ENCODE measurements at places on chromosomes 13 and 19.

- no peak for DNase-seq
Measured at GRCh38 chr13:101452519-101453485, at the start of gene ITGBL1. TSS of gene ITGBL1 (plus strand) at chr13:101452675. CDS start at chr13:101452834, 159 bp downstream.

DNA sequence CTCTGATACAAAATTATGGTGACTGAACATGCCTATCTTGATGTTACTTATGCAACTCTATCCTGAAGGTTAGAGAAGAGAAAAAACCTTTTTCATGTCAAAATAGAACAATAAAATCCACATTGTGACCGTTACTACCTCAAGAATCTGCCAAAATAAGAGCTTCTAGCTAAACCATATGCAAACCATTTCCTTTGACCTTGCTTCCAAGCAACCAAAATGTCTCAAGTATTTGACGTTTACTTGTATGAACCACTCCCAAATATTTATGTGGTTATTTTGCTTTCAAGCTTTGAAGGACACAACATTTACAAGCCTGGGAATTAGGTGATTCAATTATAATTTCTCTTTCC is 13.9 kb downstream of the FOXO1 start:
- DNase-seq, result no peak

- no peak for DNase-seq
Measured at GRCh38 chr13:80654638-80655249, 313.8 kb upstream of the SPRY2 start.

DNA sequence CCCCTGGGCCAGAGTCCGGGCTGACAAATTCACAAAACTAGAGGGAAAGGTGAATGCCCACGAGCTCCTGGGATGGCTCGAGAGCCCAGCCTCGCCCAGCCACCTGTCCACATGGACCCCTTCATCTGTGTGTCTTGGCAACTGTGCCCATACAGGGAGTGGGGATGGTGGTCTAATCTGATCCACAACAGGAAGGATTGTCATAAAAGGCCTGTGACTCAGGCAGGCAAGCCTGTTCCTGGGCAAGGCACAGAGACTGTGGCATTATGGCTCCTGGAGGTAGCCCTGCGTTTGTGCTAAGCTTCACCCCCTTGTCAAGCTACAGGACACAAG is 20.0 kb downstream of the CAPS start:
- no peak for DNase-seq

GRCh38 chr19:8209462-8210378 is 550 bp downstream of the CERS4 start:
- DNase-seq, result peak; percentile 49

GRCh38 chr13:66922444-66922843 is 307.7 kb downstream of the PCDH9 start:
- no peak for DNase-seq

DNA sequence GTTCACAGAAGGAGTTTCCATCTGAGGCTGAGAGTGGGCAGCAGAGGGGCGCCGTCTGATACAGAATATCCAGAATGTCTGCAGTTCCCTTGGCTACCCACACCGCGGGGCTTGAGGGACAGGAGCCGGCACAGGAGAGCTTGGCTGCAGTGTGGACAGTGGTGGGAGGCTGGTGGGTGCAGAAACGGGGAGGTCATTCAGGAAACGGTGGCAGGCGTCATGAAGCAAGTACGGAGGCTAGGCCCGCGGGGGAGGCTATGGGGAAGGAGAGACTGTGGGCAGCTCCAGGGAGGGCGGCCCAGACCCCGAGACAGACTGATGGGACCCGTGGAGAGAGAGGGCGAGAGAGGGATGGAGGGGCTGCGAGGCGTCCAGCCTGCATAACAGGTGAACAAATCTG is 55.2 kb upstream of the UQCRFS1 start:
- DNase-seq, result no peak

DNA sequence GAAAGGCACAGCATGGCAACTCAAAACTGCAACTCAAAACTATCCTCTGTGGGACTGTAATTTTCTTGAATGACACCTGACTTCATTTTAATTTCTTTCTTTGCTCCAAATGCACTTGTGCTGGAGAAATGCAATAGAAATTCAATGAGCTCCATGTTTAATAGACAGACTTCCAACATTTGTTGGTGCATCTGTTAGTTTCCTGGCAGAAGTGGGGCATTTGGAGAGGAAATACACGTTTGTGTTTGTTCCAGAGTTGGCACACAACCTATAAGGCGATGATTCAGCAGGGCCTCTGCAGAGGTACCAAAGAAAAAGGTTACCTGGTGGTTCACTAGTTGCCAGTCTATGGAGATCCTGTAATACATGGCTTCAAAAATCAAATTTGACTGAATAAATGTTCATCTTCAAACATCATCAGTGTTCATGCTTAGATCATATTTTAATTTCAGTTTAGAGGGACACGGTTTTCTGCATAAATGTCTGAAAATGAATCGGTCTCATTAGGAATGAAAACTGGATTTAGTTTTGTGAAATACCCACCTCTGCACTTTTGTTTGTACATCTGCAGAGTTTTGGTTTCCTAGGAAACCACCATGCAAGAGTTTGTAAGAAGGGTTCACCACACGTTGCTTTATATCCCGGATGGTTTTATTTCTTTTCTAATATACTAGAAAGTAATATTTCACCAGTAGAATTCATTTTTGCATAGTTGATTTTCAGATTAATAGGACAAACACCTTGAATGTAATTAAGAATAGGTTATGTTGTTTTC is 21.8 kb upstream of the OBI1 start:
- no peak for DNase-seq

DNA sequence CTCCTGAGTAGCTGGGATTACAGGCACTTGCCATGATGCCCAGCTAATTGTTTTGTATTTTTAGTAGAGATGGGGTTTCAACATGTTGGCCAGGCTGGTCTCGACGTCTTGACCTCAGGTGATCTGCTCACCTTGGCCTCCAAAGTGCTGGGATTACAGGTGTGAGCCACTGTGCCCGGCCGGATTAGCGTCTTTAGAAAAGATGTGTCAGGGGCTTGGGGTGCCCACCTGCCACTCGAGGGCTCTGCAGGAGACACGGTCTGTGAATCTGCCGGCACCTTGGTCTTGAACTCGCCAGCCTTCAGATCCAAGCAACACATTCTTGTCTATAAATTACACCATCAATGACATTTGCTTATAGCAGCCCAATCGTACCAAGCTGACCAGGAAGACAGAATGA is 38.8 kb upstream of the TUBGCP3 start:
- DNase-seq, result no peak

DNA sequence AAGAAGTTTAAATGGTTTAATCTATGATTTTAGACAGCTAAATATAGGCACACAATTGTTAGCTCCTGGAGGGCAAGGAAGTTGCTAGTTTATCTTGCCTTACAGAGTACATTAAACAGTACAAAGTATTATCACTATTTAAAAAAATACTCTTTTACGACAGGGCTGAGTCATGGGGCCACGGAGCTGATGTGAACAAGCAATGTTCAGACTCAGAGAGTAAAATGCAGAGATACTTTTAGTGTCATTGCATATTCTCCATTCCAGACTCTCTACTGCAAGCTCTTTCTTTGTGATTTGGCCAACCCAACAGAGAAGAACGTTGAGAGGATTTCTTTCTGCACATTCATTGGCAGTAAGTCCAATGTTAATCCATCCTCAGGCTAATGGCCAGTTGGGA is 352.4 kb downstream of the SPRY2 start:
- no peak for DNase-seq

DNA sequence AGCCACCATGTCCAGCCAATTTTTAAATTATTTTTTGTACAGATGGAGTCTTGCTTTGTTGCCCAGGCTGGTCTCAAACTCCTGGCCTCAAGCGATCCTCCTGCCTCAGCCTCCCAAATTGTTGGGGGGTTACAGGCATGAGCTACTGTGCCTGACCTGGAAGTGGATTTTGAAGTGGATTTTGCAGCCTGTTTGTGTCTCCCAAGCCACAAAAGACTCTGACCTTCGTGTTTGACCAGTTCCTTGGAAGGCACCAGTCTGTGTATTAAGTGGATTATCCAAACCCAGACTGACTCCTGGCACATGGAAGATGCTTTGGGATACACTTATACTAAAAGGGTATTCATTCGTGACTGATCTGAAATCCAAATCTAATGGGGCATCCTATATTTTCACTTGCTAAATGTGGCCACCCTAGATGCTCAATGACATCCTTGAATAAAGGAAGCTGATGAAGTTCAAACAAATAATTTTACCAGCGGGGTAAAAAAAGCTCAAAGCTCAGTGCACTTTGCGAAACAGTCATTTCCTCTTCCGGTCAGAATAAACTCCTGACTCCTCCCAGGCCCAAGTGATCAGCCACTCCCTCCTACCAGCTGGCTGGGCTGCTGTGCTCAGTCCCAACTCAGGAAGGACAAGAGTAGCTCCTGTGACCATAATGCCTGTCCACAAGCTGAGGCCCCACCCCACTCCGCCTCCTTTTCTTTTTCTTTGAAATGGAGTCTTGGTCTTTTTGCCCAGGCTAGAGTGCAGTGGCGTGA is 32.6 kb upstream of the GATAD2A start:
- no peak for DNase-seq

DNA sequence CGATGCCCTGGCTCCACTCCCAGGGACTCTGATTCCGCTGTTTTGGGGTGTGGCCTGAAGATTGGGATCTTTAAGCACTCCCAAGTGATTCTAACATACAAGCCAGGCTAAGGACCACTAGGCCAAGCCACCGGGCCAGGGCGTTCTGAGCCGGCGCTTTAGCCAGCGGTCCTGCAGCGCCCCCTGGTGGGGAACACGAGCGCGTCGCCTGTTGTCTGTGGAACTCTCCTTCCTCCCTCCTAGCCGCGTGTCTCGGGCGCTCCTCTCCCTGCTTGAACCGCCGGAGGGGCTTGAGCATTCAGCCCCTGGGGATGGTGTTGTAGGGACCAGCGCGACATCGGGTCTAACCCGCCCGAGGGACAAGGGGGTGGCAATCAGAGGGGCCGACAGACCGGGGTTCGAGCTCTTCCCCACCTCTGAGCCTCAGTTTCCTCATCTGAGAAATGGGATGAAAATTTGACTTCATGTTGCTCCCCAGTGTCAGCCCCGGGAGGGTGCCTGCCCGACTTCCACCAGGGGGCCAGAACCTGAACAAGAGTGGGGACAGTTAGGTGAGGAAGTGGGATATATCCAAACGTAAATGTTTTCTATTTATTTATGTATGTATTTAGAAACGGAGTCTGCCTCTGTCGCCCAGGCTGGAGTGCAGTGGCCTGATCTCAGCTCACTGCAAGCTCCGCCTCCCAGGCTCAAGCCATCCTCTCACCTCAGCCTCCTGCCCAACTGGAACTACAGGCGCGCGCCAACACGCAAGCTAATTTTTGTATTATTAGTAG is 18.0 kb upstream of the PNMA8B start:
- DNase-seq, result peak; percentile 70

DNA sequence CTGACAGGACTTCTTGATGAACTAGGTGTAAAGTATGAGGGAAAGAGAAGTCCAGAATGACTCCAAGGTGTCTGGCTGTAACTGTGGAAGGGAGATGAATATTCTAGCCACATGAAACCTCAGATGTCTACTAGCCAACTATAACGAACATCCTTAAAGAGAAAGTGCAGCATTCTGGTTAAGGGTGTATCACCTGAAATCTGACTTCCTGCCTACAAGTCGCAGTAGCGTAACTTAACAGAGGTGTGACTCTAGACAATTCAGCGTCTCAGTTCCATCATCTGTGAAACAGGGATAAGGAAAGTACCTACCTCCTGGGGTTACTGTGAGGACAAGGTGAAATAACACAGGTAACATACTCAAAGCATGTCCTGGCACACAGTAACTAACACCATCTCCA is 145.7 kb upstream of the FBXL3 start:
- no peak for DNase-seq

GRCh38 chr13:25345576-25345975 is 26.2 kb upstream of the ATP8A2 start:
- no peak for DNase-seq

- no peak for DNase-seq
Measured at GRCh38 chr19:33628921-33629825, 7.4 kb downstream of the CHST8 start.

- no peak for DNase-seq
Measured at GRCh38 chr13:97223037-97223710, 1.0 kb downstream of the MBNL2 start.

DNA sequence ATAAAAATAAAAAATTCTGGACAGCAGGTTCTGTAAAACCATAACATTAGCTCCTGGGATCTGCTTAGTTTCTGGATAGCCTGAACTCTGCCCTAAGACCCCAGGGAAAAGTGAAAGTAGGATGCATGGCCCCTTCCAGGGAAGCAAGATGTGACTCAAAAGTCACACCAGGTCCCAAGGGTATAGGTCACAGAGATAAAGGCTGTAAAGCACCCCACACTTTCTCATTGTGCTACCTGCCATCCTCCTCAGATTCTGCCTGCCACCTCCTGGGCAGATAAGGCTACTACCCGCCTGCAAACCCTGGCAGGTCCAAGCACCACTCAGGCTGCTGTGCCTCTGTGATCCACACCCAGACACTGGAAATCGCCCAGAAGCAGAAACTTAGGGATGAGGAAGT is 20.6 kb downstream of the FFAR2 start:
- peak; percentile 27 for DNase-seq

- no peak for DNase-seq
Measured at GRCh38 chr13:44040070-44040817, 160.5 kb downstream of the LACC1 start.

DNA sequence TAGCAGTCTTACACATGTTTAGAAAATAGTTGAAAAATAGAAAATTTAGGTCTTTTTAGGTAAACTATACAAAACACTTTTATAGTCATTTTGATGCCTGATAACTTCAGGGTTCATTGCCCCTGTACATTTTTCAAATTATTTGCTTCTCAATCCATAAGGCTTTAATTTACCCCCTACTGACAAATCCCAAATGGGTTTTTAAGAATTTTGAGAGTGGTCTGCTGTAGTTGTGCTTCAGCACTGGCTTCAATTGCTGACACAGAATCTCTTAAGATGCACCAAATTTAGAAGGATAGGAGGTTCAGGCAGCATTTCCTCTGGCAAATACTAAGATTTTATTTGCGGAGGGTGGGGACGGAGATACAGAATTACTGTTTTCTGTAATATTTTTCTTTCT is 89.4 kb downstream of the PCCA start:
- no peak for DNase-seq

DNA sequence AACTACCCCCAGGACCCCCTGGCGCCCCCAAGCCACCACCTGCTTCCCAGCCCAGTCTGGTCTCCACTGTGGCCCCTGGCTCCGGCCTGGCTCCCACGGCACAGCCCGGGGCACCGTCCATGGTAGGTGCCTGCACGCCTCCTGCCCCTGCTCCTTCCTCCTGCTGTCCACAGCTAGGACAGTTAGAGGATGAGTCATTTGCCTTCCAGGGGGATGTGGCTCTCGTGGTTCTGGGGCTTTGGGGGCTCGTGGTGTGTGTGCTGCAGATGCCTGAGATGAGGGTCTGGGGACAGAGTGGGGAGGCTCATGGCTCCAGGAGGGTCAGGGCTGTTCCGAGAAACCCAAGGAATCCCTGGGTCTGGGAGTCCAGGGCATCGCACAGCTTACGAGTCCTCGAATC is 12.7 kb downstream of the MED25 start:
- no peak for DNase-seq

Data from stimulated activated CD8-positive, alpha-beta memory T cell treated with anti-CD3 and anti-CD28 coated beads, Interleukin-4, amount 100 ng/mL, for 1 hour (primary cell).